CD4-positive, alpha-beta T cell (primary cell): ENCODE measurements at places on chromosomes 2 and 18. TPM values are rescaled to one million over a fixed set of nuclear protein-coding genes. Genes with fewer than 3 reads are reported as not detected.
A peak's percentile ranks its signal among the peaks of the same experiment; 100 is the strongest.

- DNase-seq = no peak
Measured at GRCh38 chr2:81542119-81542518, 1237.6 kb upstream of the LRRTM1 start.

- peak; percentile 41 for DNase-seq
Measured at GRCh38 chr2:168244318-168244717, 3.1 kb downstream of the STK39 start.

GRCh38 chr2:95004711-95005110, 20.8 kb upstream of the MAL start:
- DNase-seq = no peak

GRCh38 chr18:2717407-2717806, 61.9 kb downstream of the SMCHD1 start:
- DNase-seq = no peak

GRCh38 chr18:22165603-22166068, 3.8 kb upstream of the GATA6 start:
- no peak for DNase-seq

- no peak for DNase-seq
Measured at GRCh38 chr2:111238296-111238695, 117.6 kb downstream of the BCL2L11 start.

DNA sequence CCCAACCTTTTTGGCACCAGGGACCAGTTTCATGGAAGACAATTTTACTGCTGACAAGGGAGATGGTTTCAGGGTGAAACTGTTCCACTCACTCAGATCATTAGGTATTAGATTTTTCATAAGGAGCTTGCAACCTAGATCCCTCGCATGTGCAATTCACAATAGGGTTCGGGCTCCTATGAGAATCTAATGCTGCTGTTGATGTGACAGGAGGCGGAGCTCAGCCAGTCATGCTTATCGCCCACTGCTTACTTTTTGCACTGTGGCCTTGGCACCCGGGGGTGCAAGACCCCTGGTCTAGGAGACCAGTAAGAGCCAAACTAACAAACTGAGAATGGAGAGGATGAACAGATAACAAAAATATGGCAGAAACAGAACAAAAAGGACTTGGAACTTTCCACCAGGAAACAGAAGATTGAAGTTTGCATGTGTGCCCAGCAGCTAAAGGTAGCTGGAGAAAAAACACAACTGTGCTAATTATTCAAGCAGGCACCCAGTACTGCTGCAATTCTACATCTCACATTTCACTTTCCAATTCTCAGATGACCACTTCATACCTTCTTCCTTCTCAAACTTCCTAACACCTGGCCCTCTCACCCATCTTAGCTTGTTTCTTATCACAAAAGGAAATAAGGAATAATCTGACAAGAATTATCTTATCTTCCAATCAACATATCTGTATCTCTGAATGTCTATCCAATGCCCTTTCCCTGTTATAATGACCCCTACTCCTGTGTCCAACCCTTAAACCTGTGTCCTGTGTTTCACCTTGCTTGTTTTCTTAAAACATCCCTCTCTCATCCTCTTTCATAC, 24.8 kb downstream of the SP3 start:
- DNase-seq = no peak

GRCh38 chr18:74967979-74968378, 241.0 kb downstream of the PTGR3 start:
- no peak for DNase-seq

DNA sequence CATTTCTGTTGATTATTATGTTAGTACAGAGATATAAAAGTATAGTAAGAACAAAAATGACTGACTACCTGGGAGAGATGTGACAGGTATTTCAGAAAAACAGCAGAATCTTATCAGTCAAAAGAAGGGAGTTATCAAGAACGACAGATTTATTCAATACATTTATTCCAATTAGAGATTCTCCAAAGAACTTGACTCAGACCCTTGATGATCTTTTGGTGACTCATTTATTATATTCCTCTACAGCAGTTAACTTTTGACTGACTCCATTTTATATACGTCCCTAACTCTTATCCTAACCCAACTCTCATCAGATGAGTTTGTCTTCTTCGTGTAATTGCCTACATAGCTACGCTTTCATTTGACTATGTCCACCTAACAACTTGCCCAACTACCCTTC, 91.1 kb downstream of the C2orf74 start:
- DNase-seq = no peak

DNA sequence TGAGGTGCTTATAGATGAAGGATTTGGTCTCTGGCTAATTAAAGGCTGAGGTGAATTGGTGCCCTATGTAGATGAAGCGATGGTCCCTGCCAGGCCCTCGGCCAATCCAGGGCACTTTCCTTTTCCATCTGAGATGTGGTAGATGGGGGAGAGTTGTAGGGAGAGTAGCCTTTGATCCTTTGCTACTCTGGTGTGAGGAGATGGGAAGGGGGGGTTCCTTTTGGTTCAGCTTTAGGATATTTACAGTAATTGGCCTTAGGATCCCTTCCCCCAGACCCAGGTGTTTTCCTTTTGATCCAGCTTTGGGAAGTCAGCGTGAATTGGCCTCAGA, 5.4 kb upstream of the ZC3H8 start:
- no peak for DNase-seq

- DNase-seq = no peak
Measured at GRCh38 chr2:72454189-72454588, 306.5 kb upstream of the CYP26B1 start.

DNA sequence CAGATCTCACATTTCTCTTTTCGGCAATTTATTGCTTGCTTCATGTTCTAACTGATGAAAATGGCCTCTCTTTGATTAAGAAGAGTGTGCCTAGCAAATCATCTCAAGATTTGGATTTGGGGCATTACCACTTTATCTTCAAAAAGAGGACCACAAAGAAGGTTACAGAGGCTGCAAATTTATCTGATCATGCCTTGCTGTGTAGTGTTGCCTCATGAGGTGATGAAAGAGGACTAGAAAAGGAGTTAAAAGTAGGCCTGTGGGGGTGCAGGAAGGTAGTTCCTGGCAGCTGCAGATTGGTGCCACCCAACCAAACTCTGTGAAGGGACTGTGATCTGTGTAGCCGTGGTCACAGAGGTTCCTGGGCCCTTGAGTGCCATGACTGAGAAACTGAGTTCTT, 69.2 kb downstream of the PRELID3A start:
- DNase-seq = no peak

DNA sequence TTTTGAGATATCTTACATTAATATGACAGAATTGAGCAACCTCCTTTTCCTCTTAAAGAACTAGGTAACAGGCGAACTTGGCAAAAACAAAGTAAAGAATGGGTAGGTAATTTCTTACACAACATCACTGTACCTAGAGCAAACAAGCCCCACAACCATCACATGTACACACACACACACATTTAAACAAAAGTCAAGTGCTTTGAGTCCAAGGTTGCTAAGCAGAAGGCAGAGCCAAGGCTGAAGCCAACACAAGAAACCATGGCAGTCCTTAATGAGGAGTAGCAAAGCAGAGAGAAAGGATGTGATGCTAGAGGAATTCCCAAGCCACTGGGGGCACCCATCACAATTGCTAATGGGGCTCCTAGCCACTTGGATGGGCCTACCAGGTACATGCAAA, 164.1 kb downstream of the PAX3 start:
- DNase-seq = no peak

DNA sequence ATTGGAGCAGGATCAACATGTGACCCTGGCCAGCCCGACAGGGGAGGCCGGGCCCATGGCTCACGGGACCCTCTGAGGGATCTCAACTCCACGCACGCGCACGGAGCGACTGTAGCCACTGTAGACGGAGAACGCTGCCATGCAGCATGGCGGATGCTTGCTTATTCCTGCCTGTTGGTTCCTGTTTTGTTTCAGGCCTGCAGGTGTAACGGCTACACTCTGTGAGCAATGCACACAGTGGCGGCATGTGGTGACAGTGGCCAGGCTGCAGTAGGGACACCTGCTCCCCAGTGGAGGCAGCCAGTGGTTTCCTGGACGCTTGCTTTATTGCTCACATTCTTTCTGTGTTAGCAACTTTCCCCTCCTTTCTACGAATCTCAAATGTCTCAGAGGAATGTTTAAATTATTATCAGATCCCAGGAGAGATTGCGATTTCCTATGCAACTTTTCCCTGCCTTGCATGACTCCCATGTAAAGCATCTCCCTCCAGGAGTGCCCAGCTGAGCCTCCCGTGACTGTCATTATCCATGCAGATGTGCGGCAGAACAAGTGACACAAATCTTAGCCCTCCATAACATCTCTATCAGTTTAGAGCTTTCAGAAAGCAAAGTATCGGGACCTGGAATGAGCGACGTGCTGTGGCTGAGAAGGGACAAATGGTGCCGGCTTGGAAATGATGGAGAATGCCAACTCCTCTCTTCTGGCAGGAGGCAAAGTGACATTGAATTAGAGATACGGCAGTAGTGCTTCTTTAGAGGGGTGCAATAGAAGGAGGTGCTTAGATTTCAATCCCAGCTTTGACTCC, 209.7 kb downstream of the ASB1 start:
- no peak for DNase-seq

DNA sequence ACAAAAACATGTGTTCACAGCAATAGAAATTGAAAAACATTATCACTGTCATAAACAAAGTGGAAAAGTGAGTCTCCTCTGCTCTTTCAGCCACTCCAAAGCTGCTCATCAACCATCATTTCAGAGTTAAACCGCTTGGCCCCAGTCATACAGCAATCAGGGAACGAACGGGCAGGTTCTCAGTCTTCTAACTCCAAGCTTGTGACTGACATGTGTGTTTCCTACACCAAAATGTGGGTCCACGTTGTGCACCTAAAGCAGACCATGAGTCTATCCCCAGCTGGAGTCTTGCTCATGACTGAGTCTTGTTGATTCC, 582.6 kb upstream of the ID2 start:
- no peak for DNase-seq

- no peak for DNase-seq
Measured at GRCh38 chr18:4720518-4720917, 265.4 kb upstream of the DLGAP1 start.

- no peak for DNase-seq
Measured at GRCh38 chr2:63692002-63692606, 103.3 kb downstream of the MDH1 start.

DNA sequence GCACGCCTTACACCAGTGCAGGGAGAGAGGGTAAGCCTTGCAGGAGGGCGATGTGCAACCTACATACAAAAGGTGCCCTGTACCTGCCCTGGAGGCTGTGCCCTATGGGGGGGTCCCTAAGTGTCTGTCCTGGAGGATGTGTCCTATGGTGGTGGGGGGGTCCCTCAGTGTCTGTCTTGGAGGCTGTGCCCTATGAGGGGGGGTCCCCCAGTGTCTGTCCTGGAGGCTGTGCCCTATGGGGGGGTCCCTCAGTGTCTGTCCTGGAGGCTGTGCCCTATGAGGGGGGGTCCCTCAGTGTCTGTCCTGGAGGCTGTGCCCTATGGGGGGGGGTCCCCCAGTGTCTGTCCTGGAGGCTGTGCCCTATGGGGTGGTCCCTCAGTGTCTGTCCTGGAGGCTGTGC, 216.6 kb downstream of the HDAC4 start:
- no peak for DNase-seq

DNA sequence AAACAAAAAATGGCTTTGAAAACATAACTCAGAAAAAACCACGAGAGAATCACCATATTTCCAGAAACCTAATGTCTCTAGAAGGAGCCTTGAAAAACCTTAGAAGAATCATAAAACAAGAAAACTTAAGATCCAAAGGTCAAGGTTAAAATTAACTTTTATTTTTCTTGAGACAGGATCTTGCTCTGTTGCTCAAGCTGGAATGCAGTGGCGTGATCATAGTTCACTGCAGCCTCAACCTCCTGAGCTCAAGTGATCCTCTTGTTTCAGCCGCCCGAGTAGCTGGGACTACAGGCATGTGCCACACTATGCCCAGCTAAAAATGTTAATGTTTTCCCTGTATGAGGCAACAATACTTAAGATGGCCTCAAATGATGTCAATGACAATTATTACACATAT, 254.2 kb upstream of the SESTD1 start:
- DNase-seq = no peak

- DNase-seq = no peak
Measured at GRCh38 chr2:4585057-4585635, 881.8 kb downstream of the DCDC2C start.

DNA sequence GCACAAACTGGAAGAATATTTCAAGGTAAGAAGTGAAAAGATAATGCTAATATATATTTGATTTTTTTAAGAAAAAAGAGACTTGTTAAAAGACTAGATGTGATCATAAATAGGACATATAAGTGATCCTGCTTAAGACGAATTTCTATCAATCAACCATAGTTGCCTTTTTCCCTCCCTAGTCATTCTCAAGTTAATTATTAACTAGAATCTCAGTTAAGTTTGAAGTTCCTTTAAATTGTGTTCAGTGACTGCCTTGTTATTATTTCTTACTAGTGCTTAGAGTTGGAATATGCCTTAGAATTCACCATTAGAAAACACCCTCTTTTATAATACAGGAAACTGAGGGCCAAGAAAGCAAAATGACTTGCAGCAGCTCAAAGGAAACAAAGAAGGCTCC, 141.5 kb upstream of the SP5 start:
- DNase-seq = no peak

DNA sequence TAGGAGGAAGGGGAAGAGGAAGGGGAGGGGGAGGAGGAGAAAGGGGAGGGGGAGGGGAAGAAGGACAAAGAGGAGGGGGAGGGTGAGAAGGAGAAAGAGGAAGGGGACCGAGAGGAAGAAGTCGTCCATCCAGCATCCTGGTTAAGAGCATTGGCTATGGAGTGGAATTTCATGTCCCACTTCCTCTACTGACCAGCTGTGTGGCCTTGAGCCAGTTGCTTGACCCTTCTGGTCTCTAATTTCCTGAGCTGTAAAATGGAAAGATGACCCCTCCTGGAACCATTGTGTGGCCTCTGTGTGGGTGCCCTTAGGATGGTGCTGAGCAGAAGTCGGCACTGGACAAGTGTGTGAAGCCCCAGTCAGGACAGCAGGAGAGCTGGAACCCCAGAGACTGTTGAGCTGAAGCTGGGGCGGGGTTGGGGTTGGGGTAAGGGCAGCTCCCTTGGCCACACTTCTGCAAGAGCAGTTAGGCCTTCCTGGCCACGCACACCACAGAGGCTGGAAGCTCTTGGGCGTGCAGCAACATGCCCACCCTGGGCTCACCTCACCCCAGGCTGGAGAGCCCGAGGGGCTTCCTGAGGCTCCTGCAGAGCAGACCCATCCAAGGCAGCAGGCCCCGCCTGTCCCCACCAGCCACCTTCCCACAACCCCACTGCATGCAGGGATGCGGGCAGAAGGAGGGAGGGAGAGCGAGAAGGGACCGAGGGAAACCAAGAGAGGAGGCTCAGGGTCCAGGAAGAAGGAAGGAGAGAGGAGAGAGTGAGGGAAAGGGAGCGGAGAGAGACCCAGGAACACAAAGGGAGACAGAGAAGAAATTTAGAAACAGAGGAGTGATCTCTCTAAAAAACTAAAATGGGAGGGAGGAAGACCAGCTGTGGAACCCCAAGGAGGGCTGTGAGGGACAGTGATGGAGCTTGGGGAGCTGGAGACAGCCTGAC, 16.2 kb downstream of the ADRA2B start:
- no peak for DNase-seq

Gene VAMP5
- total RNA-seq = 17.2 TPM

Gene LOXL3
- 0.25 TPM for total RNA-seq

Gene IL18R1
- total RNA-seq = 7.6 TPM

Gene IL1F10
- not detected for total RNA-seq

Gene RNU2-63P
- 3.1 TPM for total RNA-seq

Gene FOXD4L1
- total RNA-seq = not detected

Gene SLC30A3
- not detected for total RNA-seq

Gene FOXI3
- total RNA-seq = not detected

Gene KCNK3
- total RNA-seq = not detected

Gene NAT8
- not detected for total RNA-seq

Gene ECEL1
- total RNA-seq = not detected

Gene ASNSD1
- total RNA-seq = 38.9 TPM

Gene RIT2
- not detected for total RNA-seq

Gene GKN1
- total RNA-seq = not detected

Gene FRZB
- not detected for total RNA-seq

Gene SAG
- total RNA-seq = 0.22 TPM

Gene DSG1
- not detected for total RNA-seq
